ENCODE measurements at places on chromosomes 6 and 20.

DNA sequence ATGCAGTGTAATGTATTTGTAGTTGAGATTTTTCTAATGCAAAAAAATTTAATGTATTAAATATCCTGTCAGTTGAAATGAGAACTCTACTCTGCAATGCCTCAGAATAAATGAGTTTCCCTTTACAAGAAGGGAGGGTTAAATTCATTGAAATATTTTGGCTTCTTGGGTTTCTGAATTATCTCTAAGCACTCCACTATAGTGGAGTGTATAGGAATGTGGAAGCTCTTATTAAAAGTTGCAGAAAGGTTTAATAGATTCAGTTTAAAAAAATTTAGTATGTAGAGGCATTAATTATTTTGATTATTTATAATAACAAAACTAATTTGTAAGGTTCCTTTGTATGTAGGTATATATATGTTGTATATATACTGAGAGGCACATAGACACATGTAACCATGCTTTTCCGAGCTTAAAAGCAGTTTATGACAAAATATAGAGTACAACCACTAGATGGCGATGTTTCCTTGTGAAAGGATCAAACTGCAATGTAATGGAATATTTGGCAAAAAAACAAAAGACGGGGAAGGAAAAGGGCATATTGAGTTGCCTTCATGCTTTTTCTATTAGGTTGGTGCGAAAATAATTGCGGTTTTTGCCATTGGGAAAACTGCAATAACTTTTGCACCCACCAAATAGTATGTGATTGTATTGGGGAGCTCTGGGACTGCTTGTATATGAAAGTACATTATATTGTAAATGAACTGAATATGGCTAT is 144.2 kb downstream of the MYO6 start:
- peak; percentile 72 for DNase-seq

- DNase-seq: no peak
Observed at GRCh38 chr20:62846166-62846890, 15.3 kb downstream of the TCFL5 start.

DNA sequence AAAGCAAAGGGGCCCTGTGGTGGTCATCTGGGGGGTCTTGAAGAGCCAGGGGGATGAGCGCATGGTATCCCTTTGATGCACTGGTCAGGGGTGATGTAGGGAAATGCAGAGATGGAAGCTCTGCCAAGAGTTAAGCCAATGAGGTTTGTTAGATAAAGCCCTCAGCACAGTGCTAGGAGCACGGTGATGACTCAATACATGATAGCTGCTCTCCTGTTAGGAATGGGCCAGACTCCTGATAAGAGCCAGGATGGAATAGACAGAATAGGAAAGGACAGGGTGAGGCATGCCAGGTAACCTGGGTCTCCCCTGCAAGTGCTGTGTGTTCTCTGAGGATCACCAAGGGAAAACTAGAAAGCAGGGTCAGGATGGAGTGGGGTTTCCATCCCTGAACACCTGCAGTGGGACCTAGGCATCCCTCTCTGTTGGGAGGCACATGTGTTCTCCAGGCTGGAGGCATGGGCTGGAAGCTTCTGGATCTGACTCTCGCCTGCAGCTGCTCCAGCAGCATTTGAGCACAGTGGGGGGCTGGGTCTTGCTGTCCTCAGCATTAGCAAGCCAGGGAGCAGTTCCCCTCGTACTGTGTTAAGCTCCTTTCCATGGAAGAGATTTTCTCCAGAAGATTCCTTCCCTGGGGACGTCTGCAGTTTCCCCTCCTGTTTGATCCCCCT is 71.8 kb upstream of the TIAM2 start:
- peak; percentile 59 for DNase-seq

DNA sequence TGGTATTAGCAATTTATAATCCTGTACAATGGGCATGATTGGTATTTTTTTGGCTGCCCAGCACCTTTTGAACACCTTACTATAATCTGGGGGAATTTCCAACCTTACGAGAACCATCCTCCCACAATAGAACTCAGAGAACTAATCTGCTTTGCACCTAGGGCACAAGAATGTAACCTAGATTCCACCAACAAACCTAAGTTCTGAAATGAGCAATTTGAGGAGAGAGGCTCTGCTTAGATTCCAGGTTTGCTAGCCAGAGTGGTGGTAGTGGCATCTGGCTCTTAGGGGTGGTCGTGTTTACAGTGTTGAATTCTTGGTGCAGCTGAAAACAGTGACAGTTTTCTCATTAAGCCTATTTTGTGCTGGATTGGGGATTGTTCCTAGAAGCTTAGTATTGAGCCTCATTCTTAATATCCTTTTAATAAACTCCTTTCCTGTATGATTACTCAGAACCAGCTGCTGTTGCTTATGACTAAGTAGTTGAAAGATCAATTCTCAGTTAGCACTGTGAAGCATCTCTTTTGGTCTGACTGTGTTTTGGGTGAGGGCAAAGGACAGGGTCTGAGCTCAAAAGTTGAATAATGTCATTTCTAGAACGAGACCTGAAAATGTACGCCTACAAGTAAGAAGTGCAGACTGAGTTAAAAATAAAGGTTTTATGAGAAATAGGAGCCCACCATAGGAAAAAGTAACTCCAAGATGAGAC is 385.6 kb downstream of the CDKAL1 start:
- no peak for DNase-seq

Measured in amniotic epithelial cell (primary cell).